GM13976 (cell line): ENCODE measurements at places on chromosomes 16 and 17.
A peak's percentile ranks its signal among the peaks of the same experiment; 100 is the strongest.

- peak; percentile 42 for DNase-seq
These were observed 1.5 kb downstream of the DLX3 start for GRCh38 chr17:49993423-49994060.

GRCh38 chr16:70750893-70751467 is 50.0 kb downstream of the VAC14 start:
- no peak for DNase-seq

- DNase-seq = no peak
These were observed 193.0 kb downstream of the SPECC1 start for GRCh38 chr17:20202141-20202621.

DNA sequence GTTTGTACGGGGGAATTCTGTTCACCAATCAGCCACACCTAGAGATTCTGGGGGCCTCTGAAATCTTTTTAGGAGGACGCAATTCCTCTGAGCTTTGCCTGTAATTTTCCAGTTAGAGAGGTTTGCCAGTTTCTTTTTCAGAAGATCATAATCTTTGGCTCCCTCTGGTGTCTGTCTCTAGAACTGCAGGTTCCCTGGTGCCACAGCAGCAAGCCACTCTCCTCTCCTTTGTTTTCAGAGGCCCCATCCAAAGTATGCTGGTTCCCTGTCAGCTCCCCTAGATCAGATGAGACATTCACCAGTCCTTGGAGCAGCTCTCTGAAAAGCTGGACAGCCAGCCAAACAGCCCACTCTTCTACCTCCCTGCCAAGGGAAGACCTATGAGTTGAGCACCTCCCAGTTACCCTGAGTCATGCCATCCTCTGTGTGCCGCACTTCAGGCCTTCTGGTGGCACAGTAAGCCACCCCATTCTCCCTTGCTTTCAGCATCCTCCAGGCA is 36.1 kb downstream of the RNF112 start:
- peak; percentile 83 for DNase-seq

DNA sequence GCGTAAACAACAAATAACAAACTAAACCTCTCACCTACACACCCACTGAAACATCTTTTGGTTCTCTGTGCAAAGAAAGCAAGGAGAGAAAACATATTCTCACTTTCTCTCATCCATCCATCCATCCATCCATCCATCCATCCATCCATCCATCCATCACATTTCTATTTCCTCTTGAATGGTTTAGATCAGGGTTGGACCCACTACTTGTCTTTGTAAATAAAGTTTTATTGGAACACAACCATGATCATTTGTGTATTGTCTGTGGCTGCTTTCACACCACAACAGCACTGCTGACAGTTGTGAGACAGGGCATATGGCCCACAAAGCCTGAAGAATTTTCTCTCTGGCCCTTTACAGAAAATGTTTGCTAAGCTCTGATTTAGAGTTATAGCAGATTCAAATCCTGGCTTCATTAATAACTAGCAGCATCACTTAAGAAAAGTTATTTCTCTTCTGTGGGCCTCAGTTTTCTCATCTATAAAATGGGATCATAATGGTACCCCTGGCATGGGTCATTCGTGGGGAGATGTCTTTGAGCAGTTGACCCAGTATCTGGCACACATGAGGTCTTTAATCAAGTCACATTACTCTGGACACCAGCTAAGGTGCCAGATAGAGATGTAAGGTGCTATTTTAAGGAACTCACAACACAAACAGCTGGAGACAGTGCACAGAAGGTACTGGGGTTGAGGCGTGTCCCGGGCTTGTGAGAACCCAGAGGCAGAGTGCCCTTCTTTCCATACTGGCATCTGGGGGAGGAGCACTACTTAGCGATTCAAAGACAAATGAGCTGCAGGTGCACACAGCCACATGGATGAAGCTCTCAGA is 146.3 kb downstream of the CMIP start:
- no peak for DNase-seq

DNA sequence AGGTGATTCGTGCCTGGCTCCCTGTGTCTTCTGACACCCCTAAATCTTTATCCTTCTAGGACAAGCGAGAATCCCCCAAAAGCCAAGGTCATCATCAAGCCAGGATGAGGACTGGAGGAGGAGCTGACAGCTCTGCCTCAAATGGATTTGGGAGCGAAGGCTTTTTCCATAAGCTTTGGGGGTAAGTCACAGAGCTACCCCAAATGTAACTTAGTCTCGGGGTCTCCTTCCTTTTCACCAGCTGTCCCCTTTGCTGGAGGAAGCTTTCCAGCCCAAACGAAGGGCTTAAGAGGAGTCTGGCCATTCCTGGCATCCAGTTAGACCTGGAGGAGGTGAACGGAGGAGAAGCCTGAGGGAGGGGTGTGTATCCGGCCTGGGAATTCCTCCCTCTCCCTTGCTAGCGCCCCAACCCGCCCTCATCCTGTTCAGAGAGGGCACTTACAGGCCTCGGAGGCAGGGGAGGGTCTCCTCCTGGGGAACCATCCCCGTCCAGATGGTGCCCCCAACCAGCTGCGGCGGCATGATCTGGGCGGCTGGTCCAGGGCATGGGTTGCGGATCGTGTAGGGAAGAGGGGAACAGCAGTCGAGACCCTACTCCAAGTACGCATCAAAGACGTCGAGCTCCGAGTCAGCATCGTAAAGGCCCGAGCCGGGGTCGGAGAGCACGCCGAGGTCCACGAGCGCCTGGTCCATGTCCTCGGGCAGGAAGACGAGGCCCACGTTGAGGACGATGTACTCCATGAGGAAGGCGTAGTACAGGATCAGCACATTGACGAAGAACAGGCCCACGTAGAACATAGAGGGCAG is 938 bp downstream of the DEXI start:
- no peak for DNase-seq

- no peak for DNase-seq
These were observed 11.3 kb upstream of the MLLT6 start for GRCh38 chr17:38693700-38694329.

GRCh38 chr16:73976644-73977043 is 320.0 kb upstream of the PSMD7 start:
- DNase-seq = no peak

DNA sequence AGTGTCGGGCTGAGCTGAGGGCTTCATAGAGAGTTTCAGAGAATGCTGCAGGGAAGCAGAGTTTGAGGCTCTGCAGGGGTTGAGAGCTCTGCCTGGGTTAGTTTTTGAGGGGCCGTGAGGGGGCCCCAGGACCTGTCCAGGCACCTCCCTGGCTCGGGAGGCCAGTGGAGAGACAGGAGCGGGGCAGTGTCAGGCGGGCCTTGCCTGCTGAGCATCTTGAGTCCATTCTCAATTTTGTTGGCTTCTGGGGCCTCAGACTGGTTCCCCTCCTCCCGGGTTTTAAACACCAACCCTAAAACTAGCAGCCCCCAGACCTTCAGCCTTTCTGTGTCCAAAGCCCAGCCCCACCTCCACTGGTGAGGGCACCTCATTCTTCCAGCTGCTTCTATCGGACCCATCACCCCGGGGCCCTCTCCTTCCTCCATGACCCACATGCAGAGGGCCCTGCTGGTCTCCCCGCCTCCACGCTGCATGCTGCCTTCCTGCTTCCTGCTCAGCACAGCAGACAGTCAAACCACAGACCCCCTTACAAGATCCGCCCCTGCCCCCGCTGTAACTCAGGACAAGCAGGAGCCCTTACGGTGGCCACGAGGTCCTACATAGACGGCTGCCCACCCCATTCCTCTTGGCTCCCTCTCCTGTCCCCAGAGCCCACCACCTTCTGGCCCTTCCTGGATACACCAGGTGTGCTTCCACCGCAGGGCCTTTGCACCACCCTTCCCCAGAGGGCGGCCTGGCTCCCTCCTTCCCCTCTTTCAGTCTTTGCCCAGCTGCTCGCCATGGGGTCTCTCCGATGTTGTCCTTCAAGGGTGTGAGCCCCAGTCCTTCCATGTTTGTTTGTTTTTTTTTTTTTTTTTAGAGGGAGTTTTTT is 3.8 kb downstream of the RNF213 start:
- no peak for DNase-seq

DNA sequence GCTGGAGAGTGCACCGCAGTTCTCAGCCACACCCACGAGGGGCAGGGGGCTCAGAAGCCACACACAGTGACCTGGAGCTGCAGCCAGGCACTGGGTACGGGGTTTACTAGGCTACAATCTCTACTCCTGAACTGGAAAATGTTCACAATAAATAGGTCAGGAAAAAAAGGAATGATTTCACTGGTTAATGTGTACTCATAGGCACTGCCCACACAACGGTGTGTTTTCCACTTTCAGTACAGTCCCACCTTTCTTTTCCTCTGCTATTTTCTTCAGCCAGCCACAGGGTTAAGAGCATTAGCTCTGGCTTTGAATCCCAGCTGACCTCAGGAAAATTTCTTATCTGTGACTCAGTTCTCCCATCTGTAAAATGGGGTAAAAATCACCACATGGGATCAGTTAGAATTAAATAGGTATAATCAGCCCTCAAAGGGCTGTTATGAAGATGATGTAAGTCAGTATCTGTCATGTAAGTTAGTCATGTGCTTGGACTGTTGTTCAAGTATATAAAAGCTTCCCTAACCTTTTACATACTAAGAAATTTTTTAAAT is 35.7 kb downstream of the ZCCHC14 start:
- DNase-seq = no peak

GRCh38 chr16:3007059-3007956 is 5.4 kb upstream of the CLDN9 start:
- no peak for DNase-seq

GRCh38 chr17:81391293-81391935 is 3.8 kb upstream of the BAHCC1 start:
- no peak for DNase-seq

- DNase-seq = peak; percentile 3
These were observed 39.2 kb downstream of the TMEM11 start for GRCh38 chr17:21174713-21175112.

DNA sequence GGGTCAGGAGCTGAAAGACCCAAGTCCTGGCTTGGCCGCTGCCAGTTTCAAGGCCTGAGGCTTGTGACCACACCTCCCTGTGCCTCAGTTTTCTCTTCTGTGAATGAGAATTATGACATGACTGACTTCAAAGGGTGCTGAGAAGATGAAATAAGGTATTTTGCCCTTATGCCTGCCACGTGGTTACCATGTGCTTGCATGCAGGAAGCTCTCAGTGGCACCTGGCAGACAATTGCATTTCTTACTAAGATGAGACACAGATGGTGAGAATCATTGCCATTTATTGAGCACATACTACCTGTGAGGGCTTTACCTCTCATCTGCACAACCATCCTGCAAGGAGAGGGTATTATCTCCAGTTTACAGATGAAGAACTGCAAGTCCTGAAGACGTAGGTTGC is 69.8 kb downstream of the MRM1 start:
- DNase-seq = no peak
